ENCODE measurements at places on chromosomes 13 and 19.
A peak's percentile ranks its signal among the peaks of the same experiment; 100 is the strongest.

- DNase-seq, result peak; percentile 83
These were observed at the start of gene CUL4A for GRCh38 chr13:113209336-113209758. CUL4A (plus strand) TSS chr13:113209613; CDS start chr13:113209628, 15 bp downstream.

- DNase-seq, result peak; percentile 76
These were observed 539 bp downstream of the PLD3 start for GRCh38 chr19:40348961-40349507.

GRCh38 chr19:54485851-54486250 lies 12.8 kb upstream of the CDC42EP5 start:
- no peak for DNase-seq

DNA sequence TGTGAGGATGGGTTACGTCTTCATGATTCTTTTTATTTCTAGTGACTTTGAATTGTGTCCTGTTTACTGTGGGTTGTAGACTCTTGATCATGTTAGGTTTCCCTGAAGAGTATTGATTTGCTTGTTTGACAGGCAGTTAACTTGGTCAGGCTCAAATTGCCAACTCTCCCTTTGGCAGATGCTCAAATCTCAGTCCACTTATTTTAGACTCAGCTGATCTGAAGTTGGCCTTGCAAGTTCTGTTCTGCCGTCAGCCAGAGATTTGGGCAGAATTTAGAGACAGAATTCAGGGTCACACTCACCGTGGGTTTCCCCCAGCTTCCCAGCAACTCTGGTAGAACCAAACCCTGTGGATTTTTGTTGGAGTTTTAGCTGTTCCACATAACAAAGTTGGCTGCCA lies 71.6 kb upstream of the TEX29 start:
- no peak for DNase-seq

DNA sequence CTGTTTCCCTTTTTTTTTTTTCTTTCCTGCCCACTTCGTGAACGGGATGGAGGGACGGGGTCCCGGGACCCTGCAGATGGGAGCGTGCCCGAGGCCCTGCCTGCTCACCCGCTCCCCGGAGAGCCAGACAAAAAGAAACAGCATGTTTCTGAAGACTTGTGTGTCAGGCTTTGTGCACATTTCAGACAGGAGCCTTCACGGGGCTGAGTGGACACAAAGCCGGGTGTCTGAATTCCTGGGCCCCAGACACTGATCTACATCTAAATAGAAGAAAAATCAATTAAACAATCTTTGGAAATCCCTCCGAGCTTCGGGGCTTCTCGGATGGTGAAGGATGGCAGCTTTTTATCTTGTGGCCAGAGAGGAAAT lies 4.2 kb downstream of the PGPEP1 start:
- DNase-seq, result no peak

DNA sequence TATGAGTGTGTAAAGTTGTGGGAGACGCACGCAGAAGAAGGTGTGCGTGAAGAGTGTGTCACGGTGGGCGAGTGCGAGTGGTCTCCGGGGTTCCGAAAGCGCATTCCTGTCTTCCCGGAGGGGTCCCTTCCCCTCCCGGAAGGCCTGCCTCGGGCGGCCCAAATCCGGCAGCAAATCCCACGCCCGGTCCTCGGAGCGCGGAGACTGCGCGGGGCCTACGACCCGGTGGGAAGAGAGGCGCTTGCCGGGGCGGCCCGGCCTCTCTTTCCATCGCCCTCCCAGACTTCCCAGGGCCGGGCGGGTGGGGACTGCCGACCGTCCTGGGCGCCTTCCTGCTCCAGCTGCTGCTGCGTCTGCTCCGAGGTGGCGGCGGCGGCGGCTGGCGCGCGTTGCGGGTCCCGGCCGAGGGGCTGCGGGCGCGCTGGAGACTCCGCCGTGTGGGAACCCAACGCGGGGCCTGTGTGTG lies 2.1 kb downstream of the ZIC5 start:
- no peak for DNase-seq

DNA sequence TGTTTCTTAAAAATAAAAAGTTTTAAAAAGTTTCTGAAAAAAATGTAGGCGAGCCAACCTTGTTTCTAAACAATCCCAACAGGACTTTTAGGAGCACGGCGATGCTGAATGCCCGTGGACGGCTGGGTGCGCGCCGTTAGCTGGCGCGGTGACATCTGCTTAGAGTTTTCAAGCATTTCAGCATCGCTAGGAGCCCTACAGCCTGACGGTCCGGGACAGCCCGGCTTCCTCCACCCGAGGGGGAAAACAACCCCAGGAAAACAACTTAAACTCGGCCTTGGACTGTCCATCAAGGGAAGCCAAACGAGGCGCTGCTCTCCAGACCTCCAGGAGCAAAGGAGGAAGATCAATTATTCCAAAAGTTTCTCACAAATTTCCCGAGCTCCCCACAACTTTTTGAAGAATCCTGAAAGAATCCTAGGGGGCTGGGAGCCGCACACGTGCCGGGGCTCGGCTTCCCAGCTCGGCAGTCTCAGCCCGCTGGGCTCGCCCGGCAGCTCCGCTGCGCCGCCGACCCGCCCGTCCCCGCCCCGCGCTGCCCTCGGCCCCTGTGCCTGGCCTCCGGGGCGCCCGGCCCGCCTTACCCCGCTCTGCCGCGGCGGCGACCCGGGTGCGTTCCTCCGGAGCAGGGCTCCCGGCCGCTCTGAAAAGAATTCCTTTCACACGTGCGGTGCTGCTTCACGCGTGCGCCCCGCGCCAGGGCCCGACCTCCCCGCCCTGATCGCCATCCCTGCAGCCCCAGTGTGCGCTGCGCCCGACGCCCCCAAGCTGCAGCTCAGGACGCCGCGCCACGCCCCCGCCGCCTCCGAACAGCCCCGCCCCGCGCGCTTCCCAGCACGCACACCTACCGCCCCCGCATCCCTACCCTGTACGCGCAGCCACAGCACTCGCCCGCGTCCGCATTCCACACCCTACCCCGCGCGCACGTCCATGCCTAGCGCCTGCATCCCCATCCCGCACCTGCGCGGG lies at the start of gene GJA3:
Gene GJA3, minus strand, starts transcription at position 747 of the 969 bp plus-strand sequence. CDS start 17,764 bp downstream, outside the sequence.
- peak; percentile 48 for DNase-seq

DNA sequence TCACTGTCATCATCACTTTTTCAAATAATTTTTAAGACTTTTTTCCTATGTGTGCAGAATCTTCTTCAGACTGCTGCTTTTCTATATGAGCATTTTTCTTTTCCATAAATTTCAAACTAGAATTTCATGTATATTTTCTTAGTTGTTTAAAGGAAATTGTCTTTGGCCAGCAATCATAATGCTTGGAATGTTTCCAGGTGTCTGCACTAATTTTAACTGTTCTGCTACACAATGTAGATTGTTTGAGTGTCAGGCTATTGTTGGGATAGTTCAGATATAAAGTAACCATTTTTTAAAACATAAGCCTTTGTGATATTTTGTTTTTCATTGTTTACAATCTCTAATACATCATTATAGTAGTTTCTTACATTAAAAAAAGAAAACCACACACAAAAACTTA lies 1418.5 kb downstream of the EFNB2 start:
- DNase-seq, result no peak

GRCh38 chr13:102798581-102799425 lies at the start of the genes BIVM and POGLUT2:
BIVM (plus strand) TSS chr13:102799119; CDS start chr13:102807268, 8,149 bp downstream.
POGLUT2 (minus strand) TSS chr13:102798976; CDS start chr13:102798670, 306 bp downstream.
- DNase-seq, result peak; percentile 86

Measured in erythroblast (primary cell).